ENCODE measurements at places on chromosomes 5 and 9.

DNA sequence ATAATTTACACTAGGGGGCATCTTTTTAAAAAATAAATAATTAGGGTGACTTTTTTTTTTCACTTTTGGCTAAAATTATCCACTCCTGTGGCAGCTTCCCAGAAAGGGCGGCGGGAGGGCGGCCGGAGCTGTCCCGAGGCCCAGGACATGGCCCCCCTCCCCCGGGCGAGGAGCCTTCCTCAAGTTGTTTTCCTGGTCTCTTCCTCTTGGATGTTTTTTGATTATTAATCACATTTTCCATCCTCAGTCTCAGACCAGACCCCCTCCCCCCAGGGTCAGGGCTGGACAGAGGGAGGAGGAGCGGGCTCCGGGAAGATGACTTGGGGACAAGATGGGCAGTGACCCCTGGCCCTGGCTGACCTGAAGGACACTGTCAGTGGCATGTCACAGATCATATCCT, 4.7 kb upstream of the CNTFR start:
- DNase-seq: no peak

GRCh38 chr5:161169776-161170175, 317.8 kb upstream of the ATP10B start:
- no peak for DNase-seq

- no peak for DNase-seq
Observed at GRCh38 chr9:69582544-69583297, 89.5 kb downstream of the APBA1 start.

DNA sequence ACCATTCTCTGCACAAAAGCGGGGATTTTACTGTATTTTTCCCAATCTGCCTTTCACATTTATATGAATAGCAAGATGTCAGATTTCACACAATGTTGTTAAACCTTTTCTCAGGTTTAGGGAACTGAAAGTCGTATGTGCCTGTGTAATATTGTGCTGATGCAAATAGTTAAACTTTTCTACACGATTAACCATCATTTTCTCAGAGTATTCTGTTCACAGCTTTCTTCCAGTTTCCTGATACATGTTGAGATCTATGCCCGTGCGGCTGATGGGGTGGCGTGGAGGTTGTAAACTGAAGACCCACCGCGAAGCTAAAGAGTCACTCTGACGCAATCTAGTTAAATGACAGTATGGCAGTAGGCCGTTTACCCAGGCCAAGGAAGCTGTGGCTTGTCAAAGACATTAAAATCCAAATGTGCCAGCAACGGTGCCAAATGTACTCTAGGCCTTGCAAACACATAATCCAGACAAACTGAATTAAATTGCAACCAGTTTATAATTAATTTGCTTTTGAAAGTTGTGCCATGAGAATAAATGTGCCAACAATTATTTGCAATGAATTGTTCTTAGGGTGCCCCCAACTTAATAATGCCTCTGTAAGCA, 145.7 kb downstream of the EBF1 start:
- DNase-seq: no peak

DNA sequence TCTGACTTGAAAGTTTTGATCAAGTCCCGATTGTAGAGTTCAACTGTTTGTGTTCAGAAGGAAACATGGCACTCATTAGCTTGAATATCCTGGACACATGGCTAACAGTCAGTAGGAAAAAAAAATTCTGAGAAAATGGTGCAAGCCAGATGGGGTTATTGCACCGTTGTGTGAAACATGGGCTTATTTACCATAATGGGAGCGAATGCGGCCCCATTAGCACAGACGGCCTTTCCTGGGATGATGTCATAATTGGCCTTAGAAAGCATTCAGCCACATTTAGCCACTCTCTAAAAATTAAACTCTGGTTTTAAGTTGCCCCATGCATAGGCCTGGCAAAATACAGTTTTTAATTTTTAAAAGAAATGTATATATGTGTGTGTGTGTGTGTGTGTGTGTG, 112.1 kb downstream of the IRX2 start:
- DNase-seq: no peak

DNA sequence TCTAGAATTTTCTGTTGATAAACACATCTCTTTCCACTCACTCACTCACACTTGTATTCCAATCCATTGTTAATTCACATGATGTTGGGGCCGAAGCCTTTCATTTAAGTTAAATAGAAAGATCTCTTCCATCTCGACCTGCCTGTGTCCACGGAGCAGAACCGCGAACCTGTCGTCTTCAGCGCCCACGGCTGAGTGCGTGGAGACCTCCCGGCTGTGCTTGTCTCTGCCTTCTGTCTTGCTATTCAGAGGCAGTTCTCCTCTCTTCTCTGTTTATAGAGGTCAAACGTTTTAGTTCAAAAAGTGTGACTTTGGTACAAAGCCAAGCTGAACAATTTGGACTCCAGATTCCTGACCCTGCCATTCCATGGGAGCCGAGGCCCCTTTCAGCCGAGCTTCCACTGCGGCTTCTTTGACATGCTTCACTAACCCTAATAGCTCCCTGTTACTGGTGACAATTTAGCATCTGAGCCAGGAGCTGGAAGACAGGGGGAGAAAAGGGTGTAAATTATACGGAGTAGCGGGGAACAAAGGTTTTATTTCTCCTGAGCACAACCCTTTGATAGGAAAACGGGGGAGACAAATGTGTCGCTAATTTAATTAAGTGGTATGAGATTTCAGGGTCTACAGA, 314.4 kb upstream of the IRX4 start:
- DNase-seq: no peak

GRCh38 chr5:181224390-181225229, 1.5 kb downstream of the TRIM41 start:
- no peak for DNase-seq

DNA sequence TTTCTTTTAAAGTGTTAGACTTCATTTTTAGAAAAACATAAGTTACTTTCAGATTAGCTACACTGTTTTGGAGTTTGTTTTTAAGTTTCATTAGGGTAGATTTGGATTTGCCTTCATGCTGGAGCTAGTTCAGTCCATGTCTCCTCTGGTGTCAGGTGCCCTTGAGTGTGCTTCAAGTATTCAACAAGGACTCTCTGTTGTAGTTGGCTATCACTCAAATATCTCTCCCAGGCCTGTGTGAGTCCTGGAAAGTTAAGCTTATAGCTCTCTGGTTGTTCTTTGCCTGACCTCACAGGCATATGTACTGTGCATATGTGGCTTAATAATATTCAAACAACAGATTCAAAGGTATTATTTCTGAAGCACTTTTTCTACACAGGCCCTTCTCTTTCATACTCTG, 45.4 kb downstream of the PTBP3 start:
- DNase-seq: no peak

DNA sequence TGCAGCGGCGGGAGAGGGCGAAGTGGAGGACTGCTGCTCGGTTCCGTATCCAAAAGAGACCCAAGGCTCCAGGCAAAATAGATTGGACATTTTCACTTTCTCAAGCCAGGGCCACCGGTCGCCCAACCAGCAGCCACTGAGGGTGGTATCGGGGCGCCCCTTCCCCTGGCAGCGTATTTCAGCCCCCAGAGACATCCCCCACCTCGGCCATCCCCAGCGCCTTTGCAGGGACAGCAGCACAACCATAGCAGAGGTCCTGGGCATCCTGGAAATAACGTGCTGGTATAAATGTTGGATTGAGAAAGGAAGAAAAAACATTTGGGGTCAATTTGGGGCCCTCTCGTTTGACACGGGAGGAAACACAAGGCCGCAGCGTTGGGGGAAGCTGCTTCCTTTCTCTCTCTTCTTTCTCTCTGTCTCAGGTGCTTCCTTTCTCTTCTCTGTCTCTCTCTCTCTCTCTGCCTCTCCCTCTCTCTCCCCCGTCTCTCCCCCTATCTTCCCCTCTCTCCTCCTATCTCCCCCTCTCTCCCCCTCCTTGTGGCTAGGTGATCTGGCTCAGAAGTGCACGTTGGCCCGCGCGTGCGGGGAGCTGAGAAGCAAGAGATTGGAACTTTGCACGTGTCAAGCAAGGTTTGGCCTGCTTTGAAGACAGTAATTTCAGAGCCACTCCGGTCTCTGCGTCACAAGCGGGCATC, 624 bp upstream of the RETREG1 start:
- peak; percentile 41 for DNase-seq

GRCh38 chr5:132029609-132030330, 18.3 kb upstream of the ACSL6 start:
- no peak for DNase-seq

DNA sequence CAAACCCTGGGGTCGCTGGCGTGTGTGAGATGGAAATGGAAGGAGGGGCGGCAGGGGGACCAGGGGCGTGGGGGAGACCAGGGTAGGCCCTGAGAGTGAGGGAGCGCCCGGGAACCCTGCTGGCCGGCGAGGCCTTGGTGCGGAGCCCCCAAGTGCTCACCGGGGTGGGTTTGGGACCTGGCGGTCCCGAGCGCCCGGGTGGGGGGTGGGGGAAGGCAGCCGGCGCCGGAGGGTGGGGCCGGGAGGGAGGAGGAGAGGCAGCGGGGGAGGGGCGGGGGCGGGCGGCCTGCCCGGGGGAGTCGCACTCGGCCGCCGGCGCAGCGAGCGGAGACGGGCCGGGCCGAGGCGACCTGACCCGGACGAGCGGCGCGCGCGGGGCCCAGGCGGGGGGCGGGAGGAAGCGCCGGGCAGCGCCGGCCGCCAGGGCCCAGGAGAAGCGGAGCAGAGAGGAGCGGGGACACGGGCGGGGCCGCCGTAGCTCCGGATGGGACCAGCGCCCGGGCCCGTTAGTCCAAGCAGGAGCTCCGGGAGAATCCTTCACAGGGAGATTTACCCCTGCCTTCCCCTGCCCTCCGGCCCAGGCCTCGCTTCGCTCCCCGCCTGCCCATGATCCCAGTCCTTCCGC, at the start of gene NPR2:
Gene NPR2, plus strand, starts transcription at position 295 of the 625 bp plus-strand sequence. CDS start 818 bp downstream, outside the sequence.
- DNase-seq: no peak

- DNase-seq: no peak
Observed at GRCh38 chr5:14325369-14325768, 182.2 kb downstream of the TRIO start.

DNA sequence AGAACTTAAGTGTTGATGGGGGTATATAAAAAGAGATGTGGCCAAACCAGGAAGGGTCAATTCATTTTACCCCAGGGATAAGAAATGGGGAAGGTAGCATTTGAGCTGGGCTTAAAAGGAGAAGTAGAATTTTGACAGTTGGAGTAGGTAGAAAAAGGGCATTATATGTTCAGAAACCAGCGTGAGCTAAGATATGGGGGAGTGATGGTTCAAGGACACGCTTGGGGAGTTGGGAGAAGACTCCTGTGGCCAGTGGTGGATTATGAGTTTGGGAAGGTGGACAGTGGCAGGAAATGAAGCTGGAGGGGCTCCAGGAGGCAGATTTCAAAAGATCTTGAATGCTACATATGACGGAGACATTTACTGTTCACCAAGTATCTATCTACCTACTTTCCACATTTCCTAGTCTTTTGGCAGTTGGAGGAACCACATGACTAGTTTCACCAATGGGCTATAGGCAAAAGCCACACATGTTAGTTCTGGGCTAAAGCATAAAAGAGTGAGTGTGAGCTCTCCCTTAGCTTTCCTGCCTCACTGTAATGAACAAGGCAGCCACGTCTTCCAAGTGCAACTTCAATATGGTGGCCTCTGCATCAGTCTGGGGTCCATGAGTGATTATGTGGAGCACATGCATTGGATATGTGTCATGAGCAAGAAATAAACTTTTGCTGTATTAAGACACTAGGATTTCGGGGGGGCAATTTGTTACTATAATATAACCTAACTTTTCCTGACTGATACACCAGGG, 15.7 kb upstream of the GSN start:
- DNase-seq: no peak

DNA sequence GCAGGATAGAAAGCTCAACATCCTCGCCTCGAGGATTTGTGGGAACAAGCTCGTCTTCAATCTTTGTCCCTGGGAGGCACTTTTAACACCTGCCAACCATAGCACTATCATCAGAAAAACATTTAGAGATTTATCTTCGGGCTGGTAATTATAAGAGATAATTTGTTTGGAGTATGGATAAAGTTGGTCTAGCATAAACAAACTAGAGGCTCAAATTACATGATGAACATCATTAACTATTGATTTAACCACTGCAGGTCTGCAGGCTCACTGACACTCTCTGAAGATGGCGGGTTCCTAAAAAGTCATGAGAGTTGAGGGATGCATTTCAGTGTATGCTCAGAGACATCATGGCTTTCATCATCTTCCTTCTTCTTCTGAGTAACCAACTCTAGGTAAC, 25.8 kb upstream of the PCA3 start:
- no peak for DNase-seq

DNA sequence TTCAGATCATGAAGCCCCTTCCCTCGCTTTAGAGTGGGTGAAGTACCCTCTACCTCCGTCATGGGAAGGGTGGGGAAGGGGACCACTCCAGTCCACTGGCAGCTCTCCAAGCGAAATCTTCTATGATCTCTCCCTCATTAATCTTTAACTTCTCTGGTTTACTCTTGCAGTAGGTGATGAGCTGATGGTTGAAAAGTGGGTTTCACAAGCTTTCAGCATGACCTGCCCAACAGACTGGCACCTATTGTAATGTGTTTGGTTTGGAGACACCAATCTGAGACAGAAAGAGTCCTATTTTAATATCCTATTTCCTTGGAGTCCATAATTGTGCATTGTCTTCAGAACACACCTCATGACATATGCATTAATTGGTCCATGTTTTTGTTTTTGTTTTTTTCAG, 70.8 kb upstream of the TGFBR1 start:
- no peak for DNase-seq

- DNase-seq: peak; percentile 73
Observed at GRCh38 chr5:177111720-177112394, 21.7 kb upstream of the NSD1 start.

DNA sequence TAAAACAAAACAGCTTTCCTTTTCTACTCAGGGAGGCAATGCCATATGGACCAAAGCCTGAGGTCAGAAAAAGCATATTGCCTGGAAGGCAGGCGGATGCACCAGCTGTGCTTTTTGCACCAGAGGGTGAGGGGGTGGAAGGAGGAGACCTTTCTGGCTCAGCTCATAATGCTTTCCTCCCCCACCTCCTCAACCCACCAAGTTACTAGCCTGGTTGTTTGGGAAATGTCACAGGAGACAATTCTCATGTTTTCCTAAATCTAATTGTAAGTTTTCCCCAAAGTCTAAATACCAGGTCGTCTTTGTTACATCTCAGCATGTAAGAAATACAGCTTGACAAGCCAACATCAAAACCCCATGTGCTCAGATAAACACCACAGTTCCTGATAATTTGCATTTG, 72.6 kb upstream of the DMRTA1 start:
- DNase-seq: no peak

GRCh38 chr5:167810573-167810972, 480.9 kb upstream of the WWC1 start:
- no peak for DNase-seq

DNA sequence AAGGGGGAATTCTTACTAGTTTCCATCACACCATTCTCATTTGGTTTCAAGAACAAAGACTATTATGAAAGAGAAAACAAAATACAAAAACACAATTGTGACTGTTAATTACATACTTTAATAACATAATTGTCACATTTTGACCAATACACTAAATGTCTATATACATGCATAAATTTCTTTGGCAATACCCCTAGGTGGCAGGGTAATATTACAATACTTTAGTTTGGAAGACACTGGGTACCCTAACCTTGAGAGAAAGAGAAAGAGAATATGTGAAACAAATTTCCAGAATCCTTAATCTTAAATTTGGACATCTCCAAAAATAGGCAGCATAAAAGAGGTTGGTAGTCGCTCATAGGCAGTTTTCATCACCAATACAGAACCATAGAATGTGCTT, 619.6 kb upstream of the ADAMTS16 start:
- DNase-seq: no peak

GRCh38 chr9:70079417-70080037, 35.9 kb downstream of the MAMDC2 start:
- peak; percentile 28 for DNase-seq

GRCh38 chr5:141716468-141716867, 34.4 kb upstream of the ARAP3 start:
- DNase-seq: no peak

Measured in hematopoietic multipotent progenitor cell (in vitro differentiated cells).